ENCODE measurements at places on chromosomes 3 and 15. TPM values are rescaled to one million over a fixed set of nuclear protein-coding genes. Genes with fewer than 3 reads are reported as not detected.

DNA sequence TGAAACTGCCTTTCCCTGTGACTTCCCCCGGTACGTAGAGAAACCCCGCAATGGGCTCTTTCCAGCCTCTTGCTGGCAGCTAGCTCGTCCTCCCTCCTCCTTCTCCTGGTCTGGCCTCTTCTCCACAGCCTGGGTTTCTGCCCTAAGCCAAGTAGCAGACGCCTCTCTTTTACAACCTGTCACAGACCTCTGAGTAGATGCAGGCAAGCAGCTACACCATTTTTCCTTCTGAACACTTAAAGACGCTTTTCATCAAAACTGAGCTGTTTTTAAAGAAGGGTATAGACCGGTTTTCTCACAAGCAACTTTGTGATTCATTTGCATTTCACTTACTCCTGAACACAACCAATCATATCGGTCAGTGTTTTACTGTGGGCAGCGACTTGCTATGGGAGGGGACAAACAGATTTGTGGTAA, 32.0 kb downstream of the ADAMTSL3 start:
- no peak for DNase-seq

DNA sequence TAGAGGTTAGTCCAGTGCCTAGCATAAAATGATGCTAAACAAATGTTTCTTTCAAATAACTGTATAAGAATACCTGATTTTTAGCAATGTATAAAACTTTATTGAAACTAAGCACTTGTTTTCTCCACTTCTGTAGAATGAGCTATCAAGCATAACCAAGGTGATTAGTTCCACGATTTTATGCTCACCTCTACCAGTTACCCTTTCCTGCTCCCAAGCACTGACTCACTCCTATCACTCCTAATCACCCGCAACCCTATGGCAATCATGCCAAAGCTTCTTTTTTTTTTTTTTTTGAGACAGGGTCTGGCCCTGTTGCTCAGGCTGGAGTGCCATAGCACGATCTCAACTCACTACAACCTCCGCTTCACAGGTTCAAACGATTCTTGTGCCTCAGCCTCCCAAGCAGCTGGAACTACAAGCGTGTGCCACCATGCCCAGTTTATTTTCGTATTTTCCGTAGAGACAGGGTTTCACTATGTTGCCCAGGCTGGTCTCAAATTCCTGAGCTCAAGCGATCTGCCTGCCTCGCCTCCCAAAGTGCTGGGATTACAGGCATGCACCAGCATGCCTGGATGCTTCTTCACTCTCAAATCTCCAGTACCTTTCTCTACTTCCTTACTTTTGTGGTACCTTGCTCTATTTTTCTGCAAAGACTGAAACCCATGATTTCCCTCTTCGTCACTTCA, 3.9 kb downstream of the HSPBAP1 start:
- DNase-seq: no peak

GRCh38 chr15:61327019-61327631, 98.0 kb upstream of the RORA start:
- peak; percentile 1 for DNase-seq

GRCh38 chr15:84981054-84981710, 474 bp upstream of the PDE8A start:
- DNase-seq: peak; percentile 97

GRCh38 chr15:40357723-40358470, at the start of gene DISP2:
Gene DISP2 (plus strand): TSS chr15:40358219. CDS start chr15:40358322, 103 bp downstream.
- peak; percentile 62 for DNase-seq

- DNase-seq: no peak
Measured at GRCh38 chr3:78729946-78730345, 1037.9 kb downstream of the ROBO1 start.

GRCh38 chr3:31255007-31255581, 277.6 kb upstream of the STT3B start:
- no peak for DNase-seq

CADM2 gene
- total RNA-seq: under 0.01 TPM

SPINK8 gene
- total RNA-seq: not detected

CA12 gene
- total RNA-seq: 48.4 TPM

SMCO1 gene
- total RNA-seq: not detected

All from fibroblast of lung (primary cell).